ENCODE measurements at places on chromosomes 13 and 19. TPM values are rescaled to one million over a fixed set of nuclear protein-coding genes. Genes with fewer than 3 reads are reported as not detected.

The MTUS2 gene
- 0.01 TPM for total RNA-seq

The ZNF793 gene
- 0.06 TPM for total RNA-seq

The KLK14 gene
- 0.41 TPM for total RNA-seq

The ZNF497 gene
- 1.5 TPM for total RNA-seq

The ENOX1 gene
- total RNA-seq = 3.1 TPM

The CGB1 gene
- total RNA-seq = 0.14 TPM

The DIRAS1 gene
- 3.2 TPM for total RNA-seq

The CD320 gene
- total RNA-seq = 90.1 TPM

The ABHD17A gene
- total RNA-seq = 18.5 TPM

The SULT2A1 gene
- not detected for total RNA-seq

The WDR88 gene
- not detected for total RNA-seq

The ZNF14 gene
- total RNA-seq = 2.4 TPM

The STAP2 gene
- not detected for total RNA-seq

The BST2 gene
- total RNA-seq = not detected

The C19orf38 gene
- 0.18 TPM for total RNA-seq

The SLC25A41 gene
- 0.14 TPM for total RNA-seq

The THSD1 gene
- total RNA-seq = 5.3 TPM

The NKPD1 gene
- 0.56 TPM for total RNA-seq

The IGFL3 gene
- not detected for total RNA-seq

The NAPSA gene
- 0.99 TPM for total RNA-seq

The ZNF274 gene
- 13.4 TPM for total RNA-seq

The OR10H1 gene
- total RNA-seq = not detected

The FGF14 gene
- 0.01 TPM for total RNA-seq

The IL4I1 gene
- 0.53 TPM for total RNA-seq

The OVOL3 gene
- total RNA-seq = not detected

The B3GLCT gene
- total RNA-seq = 5.7 TPM

The TUBA3C gene
- not detected for total RNA-seq

The EXOSC5 gene
- total RNA-seq = 83.1 TPM

The FFAR1 gene
- not detected for total RNA-seq

The NANOS2 gene
- total RNA-seq = not detected

The ICAM3 gene
- total RNA-seq = 8.2 TPM

The ZNF560 gene
- total RNA-seq = not detected

The MCOLN1 gene
- total RNA-seq = 11.9 TPM

The BLVRB gene
- 310 TPM for total RNA-seq

The BEST2 gene
- total RNA-seq = 4.3 TPM

The LIN7B gene
- 7.6 TPM for total RNA-seq

The UPK1A gene
- total RNA-seq = 0.47 TPM

The ADGRE2 gene
- total RNA-seq = 0.43 TPM

The CYP2A7 gene
- total RNA-seq = not detected

The SRRM5 gene
- total RNA-seq = 1.1 TPM

The SYNGR4 gene
- total RNA-seq = 3.6 TPM

The PSMD8 gene
- 441 TPM for total RNA-seq

The MADCAM1 gene
- total RNA-seq = 0.19 TPM

The INTS6 gene
- total RNA-seq = 12.8 TPM

The FARP1 gene
- 21.6 TPM for total RNA-seq

The FGF9 gene
- not detected for total RNA-seq

The RXFP2 gene
- not detected for total RNA-seq

The SAFB gene
- total RNA-seq = 62.4 TPM

The CYP4F3 gene
- total RNA-seq = 3.9 TPM

The ZNF667 gene
- total RNA-seq = not detected

The NLRP4 gene
- total RNA-seq = not detected

The CYTH2 gene
- 66.8 TPM for total RNA-seq

The KLC3 gene
- total RNA-seq = 0.62 TPM

The ZNF738 gene
- total RNA-seq = 0.86 TPM

The SPIB gene
- 0.18 TPM for total RNA-seq

All from A549 treated with dexamethasone at 1 μM for 4 hours (cell line).